ENCODE measurements at places on chromosomes 7 and 10.
A peak's percentile ranks its signal among the peaks of the same experiment; 100 is the strongest.

GRCh38 chr10:78772986-78773530 lies 295.7 kb upstream of the ZMIZ1 start:
- DNase-seq, result no peak

GRCh38 chr10:22630234-22631174 lies 83.9 kb downstream of the PIP4K2A start:
- no peak for DNase-seq

- DNase-seq, result no peak
Measured at GRCh38 chr10:77293773-77294172, 343.8 kb downstream of the KCNMA1 start.

DNA sequence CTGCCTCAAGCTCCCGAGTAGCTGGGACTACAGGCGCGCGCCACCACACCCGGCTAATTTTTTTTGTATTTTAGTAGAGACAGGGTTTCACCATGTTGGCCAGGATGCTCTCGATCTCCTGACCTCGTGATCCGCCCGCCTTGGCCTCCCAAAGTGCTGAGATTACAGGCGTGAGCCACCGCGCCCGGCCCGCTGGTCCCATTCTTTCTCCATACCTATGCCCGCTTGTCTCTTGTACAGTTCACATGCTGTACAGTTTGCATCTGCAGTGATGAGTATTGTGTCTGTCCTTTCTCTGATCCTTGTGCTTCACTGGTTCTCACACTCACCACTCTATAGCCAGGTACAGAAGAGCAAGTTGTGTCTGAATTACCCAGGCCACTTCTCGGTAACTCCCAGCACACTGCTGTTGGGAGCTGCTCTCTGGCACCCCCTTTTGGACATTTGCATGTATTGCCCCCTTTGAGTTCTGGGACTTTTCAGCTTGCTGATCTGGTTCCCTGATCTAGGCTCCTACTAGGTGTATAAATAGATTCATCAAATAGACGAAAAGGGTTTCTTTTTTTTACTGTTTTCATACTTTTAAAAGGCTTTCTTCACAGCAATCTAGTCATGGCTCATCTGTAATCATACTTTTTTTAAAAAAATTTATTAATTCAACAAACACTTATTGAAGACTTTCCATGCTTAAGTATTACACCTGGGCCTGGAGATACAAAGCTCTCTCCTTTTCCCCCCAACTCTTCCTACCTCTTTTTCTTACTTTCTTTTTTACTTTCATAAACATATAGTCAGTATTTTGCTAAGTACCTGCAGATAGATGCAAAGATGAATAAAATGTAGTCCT lies 53.5 kb downstream of the AOAH start:
- DNase-seq, result peak; percentile 19

DNA sequence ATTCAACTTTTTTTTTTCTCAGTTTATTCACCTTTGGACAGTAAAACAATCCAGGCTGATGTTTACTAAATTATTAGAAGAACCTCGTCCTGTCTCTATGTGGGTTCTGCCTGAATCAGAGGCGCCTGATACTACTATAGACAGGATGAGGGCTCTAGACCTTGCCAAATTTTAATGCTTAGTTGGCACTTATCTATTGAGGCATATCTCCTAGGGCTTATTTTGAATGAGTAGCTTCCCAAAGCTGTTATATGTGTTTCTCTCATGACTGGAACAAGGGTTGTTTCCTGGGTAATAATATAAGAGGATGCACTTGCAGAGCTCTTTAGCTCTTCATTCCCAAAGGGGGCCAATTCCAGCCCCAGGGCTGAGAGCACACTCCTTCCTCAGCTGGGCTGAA lies 23.6 kb downstream of the HECW1 start:
- no peak for DNase-seq

DNA sequence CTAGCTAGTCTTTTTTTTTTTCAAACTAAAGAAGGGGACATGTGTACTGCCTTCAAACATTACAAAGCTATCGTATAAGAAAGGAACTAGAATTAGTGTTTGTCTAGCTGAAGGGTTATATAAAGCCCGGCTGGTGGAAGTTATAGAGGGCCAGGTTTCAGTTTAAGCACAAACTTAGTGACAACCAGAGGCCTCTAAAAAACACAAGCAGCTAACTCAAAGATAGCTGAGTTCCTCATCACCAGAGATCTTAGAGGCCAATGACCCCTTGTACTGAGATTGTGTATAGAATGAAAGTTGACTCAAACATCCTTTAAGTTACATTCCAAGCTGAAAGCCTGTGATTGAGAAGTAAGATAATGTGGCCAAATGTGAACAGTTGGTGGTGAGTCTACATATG lies 28.1 kb upstream of the SGMS1 start:
- no peak for DNase-seq

DNA sequence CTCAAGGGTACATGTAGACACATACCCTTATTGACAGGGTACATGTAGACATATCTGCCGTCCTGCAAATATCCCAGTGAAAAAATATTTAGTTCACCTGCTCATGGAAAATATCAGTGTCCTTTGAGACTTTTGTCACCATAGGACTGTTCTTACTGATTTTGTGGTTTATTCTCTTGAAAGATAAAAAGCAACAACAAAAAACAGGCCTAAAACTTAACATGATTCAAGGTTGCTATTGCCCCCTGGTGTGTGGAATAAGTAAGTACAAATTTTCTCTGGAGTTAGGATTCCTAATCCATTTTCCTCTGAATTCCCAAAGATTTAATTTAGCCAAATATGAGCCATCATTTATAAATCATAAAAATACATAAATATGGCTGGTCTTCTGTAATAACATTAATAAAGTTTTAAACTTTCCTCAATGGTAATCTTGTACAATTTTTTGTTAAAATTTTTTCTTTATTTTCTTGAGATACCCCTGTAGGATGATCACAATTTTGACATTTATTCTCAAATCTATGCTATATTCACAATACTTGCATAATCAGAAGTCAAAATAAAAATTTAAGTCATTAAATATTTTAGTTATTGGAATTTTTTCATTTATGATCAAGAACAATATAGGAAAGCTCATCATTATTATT lies 741.4 kb upstream of the POT1 start:
- no peak for DNase-seq

DNA sequence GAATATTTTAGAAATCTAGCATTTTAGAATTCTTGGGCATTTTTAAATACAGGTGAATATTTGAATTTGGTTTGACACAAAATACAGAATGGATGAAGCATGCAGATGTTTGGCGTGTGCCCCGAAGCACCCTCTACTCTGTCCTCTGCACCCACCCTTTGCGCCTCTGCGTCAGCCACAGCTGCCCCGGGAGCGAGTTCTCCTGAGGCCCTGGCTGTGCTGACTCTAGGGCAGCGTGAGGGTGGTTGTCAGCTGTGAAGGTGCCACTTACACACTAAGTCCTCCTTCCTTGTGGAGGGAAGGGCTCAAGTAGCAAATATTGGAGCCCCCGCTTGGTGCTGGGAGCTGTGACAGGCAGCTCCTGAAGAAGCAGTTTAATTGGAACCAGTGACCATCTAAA lies 48.4 kb downstream of the DAGLB start:
- DNase-seq, result no peak
